NCI-H1092 (cell line): ENCODE measurements at places on chromosomes 6 and 20.

DNA sequence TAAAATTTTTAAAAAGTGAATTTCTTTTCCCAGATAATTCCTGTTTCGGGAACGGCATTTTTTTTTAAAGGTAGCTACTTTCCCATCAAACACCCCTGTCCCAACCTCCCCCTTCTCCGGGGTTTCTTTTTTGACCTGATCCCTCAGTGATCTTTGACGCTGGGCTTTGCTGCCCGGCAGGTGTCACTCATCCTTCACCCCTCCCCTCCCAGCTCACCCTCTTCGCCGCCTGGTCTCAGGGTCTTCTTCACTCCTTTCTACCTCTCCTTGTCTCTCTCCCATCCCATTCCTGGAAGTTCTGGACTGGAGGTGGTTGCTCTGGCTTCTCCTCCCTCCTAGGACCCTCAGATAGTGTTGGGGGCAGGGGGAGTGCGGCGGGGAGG, 329 bp upstream of the GPR6 start:
- DNase-seq, result peak; percentile 39

DNA sequence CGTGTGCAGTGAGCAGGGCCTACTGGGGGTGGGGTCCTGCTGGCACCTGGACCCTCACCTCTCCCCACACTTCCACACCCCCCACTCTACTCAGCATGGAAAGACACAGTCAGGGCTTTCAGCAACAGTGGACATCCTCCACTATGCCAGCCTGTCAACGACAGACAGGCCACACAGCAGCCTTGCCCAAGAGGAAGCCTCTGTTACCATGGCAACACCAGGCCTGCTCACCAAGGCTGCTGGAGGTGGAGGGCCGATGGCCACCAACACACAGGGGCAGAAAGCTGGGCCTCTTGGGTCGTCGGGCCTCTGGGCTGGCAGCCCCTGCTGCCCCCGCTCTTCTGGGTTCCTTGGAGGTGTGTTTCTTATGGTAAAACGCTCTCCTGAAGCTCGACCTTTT, 13.6 kb downstream of the BNIP5 start:
- DNase-seq, result no peak

GRCh38 chr6:119347466-119348095, 2.0 kb downstream of the MAN1A1 start:
- no peak for DNase-seq

DNA sequence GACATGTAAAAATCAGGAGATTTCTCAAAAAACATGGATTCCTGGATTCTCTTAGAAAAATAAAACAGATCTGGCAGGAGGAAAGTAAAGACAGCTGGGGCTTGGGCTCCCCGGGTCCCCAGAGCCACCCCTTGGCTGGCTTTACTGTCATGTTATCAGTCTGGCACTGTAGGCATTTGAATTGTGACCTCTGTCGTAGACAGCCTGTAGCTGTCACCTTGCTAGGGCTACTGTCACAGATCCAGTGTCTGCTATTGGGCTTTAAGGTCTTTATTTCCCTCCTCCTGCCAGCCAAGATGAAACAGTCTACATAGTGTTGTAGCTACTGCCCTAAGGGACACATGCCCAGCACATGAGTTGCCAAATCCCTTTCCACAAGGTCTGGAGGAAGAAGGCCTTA, 37.5 kb downstream of the ABRACL start:
- no peak for DNase-seq

DNA sequence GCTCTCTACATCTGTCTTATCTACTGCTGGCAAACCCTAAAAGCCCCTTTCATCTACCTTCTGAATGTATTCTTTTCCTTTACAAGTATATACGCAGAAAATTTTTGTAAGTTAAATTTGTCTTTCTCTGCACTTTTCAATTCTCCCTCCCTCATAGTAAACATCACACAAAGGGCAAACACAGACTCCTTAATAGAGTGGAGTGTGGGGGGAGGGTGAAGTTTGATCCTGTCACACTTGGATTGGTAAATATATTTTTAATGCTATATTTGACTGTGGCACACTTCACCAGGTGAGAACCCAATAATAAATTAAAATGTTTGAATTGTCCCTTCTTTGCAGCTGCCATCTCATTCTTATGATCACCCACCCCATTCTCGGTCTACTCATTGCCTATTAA, 33.2 kb upstream of the PAQR8 start:
- peak; percentile 29 for DNase-seq

- no peak for DNase-seq
Observed at GRCh38 chr20:13353261-13353945, 132.3 kb downstream of the ISM1 start.
